ENCODE measurements at places on chromosomes 6 and 20.

- no peak for DNase-seq
Measured at GRCh38 chr20:38939686-38940085, 13.5 kb downstream of the FAM83D start.

DNA sequence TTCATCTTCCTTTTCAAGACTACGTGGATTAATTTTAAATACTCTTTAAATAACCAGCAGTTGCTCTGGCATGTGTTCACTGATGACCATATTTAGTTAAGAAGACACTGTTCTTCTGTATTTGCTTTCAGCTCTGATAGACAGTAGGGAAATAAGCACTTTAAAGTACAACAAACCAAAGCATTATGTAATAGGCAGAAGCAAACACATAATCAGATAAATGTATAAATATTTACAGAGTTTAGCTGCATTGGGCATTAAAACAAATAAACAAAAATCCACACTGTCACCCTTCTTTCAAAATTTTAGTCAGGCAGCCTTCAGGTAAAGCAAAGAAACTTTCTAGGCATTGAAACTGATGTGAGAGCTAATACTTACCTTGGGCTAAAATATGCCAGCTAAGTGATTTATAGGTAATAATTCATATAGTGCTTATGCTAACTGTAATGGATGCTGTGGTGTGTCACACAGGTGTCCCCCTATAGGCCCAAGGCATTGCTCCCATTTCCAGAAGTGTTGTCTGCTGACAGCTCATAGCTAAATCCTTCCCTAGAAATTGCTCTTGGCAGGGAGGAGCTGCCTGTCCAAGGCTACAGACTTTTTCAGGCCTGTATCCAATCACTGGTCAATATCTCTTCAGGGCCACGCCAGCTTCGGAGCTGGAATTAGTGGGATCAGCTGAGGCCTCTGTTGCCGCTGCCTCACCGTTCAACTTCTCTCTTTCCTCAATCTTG lies 111.5 kb upstream of the CITED2 start:
- no peak for DNase-seq

GRCh38 chr20:24208652-24209051 lies 220.1 kb upstream of the GGTLC1 start:
- DNase-seq = no peak

DNA sequence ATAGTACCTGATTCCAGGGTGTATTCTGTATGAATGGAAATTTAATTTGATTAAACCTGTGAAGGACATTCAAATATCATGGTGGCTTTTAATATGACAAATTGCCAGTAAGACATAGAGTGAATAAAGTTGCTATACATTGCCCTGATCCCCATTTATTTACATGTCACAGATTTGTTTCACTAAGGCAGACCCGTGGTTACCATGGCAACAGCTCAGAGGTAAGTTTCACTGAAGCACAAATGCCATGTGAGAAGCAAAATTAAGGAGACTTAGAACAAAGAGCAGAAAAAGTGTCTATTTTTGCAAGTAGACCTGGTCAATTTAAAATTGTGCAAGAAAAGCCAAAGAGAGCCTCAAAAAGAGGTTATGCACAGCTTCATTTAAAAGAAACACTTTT lies 63.7 kb downstream of the PXDC1 start:
- DNase-seq = no peak

GRCh38 chr6:129701721-129702455 lies 8.1 kb downstream of the ARHGAP18 start:
- no peak for DNase-seq

- no peak for DNase-seq
Measured at GRCh38 chr6:67935976-67936477, 699.1 kb upstream of the ADGRB3 start.

- no peak for DNase-seq
Measured at GRCh38 chr6:98487612-98488011, 346.8 kb upstream of the POU3F2 start.

DNA sequence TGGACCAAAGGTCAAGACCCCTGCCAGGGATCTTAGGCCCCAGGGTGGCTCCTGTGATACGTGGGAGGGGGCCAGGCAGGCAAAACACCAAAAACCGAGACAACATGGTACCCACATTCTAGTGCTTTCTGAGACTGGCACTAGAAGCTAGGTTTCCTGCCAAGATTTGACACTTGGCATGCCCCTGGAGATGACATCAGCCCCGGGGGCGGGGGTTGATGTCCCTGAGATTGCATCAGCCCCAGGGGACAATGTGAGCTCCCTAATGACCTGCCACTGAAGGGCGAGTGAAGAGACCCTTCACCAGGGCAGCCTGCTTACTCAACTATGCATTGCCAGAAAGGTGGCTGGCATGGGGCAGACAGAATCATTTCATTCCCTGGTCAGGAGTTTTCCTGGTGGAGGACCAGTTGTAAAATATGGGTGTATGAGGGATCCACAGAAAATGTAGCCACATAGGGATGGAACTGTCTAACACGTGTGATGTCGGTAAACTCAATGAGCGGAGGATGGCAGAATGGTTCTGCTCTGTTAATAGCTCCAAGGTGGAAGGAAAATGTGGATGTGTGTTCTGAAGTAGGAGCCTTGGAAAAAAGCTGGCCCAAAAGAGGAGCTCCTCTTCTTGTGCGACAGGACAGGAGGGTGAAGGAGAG lies 219.7 kb downstream of the UNC5CL start:
- no peak for DNase-seq

DNA sequence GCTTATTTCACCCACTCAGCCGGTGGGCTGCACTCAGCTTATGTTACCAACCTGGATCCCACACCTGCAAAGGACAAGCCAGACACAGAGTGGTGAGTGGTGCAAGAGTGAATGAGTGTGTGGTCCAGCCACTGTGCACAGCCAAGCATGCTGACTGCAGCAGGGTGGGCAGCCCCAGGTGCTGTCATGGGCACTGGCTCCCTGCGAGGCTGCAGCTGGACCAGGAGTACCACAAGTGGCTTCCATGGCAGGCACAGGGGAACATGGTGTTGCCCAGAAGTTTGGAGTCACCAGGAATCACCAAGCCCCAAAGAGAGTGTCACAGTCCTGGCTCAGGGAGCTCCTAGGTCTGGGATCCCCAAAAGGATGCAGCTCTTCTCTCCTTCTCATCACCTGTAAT lies 1093.4 kb downstream of the KHDRBS2 start:
- no peak for DNase-seq

DNA sequence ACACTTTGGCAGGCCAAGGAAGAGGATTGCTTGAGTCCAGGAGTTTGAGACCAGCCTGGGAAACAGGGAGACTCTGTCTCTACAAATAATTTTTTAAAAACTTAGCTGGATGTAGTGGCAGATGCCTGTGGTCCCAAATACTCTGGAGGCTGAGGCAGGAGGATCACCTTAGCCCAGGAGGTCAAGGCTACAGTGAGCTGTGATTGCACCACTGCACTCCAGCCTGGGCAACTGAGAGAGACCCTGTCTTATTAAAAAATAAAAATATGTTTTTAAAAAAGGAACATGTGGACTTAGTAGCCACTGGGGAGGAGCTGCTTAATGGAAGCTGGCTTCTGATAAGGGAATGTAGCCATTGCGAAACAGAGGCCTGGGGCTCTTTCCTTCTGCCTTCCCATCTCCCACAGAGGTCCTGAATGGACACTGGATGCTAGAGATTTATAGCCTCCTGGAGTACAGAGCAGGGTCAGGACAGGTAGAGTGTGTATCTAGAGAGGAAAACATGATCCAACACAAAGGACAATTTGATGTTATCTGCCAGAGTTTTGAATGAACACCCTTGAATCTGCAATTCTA lies 21.7 kb upstream of the GMNN start:
- no peak for DNase-seq

- no peak for DNase-seq
Measured at GRCh38 chr6:151243481-151243880, 3.7 kb downstream of the AKAP12 start.

GRCh38 chr6:137879885-137880745 lies 13.1 kb downstream of the TNFAIP3 start:
- DNase-seq = no peak

DNA sequence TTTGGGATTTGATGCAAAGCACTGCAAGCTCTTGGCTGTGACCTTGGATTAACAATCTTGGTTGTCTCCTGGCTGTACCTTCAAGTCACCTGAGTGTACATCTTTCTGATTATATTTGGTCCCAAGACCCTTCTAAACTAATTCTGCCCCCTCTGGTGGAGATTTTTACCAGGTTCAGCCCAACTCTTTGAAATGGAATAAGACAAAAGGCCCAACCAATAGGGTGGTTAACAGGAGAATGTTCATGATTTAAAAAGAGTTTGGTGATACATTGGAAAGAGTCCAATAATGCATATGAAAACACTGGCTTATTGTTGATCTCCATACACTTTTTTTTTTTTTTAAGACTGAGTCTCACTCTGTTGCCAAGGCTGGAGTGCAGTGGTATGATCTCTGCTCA lies 77.5 kb upstream of the CD83 start:
- no peak for DNase-seq

DNA sequence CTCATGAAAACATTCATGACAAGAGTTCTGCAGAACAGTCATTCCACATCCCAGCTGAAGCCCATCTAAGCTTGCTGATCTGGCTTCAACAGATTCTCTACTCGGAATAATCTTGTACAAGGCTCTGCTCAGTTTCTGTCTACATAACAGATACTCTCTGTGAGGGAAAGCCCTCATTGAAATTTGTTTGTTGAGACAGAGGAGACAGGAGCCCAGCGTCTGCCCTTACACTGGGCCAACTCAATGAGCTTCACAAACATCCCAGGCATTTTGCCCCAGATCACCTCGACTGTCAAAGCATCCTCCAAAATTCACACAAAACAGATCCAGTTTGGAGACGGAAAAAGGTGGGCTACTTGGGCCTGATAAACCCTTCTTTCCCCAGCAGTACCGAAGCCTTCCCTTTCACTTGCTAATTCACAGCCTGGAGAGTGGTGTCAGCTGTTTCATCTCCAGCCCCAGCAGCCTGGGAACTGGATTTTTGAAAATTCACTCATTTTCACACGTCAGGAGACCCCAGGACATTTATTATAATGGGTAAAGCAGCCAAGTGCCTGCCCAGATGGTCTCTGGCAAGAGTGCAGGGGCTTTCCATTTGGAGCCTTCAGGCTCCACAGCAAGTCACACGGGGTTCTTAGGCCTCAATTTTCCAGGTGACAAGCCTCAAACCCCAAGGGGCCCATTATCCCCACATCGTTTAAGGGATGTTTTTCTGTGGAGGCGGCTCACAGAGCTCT lies 7.3 kb downstream of the CCDC167 start:
- peak; percentile 57 for DNase-seq

- no peak for DNase-seq
Measured at GRCh38 chr6:158567871-158568401, 8.0 kb downstream of the TMEM181 start.

DNA sequence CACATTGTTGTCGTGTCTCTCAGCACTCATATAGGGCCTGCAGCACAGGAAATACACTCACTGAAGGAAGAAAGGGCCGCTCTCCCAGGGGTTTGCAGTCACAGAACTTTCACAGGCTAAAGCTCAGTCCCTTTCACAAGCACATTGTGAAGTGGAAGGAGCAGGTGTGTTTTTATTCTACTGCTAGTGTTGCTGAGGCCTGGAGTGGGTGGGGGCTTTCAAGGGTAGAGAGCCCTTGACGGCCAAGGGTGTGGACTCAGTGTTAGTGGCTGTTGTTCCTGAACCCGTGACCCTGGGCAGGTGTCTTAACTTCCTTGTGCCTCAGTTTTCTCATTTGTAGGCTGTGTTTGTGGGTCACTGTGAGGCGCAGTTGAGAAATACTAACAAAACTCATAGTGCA lies 66.2 kb upstream of the SLC22A1 start:
- no peak for DNase-seq

DNA sequence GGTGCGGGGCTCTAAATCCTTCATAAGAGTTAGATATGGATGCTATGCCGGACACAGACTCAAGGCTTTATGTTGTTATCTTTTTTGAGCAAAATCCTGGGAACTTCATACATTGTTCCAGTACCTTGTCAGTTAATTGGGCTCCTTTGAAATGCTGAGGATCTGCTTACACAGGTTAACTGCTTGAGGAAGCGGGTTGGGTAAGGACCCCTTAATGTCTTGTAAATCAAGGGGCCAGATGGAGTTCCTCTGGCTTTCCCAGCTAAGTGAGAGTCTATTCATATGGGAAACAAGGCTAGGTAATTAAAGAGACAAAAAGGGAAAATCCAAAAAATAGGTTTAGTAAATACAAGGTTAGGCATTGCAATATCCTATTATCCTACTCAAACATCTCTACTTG lies 141.5 kb downstream of the OR2B2 start:
- DNase-seq = no peak

- DNase-seq = no peak
Measured at GRCh38 chr6:37396571-37397180, 36.3 kb upstream of the CMTR1 start.

GRCh38 chr20:56032251-56032650 lies 26.9 kb upstream of the CBLN4 start:
- DNase-seq = no peak

DNA sequence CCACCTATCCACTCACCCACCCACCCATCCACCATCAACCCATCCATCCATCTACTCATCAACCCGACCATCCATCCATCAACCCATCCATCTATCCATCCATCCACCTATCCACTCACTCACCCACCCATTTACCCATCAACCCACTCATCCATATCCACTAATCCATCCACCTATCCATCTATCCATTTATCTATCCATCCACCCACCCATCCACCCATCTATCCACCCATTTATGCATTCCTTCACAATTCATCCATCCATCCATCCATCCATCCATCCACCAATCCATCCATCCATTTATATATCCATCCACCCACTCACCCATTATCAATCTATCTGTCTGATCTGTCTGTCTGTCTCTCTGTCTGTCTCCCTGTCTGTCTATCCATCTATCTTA lies 14.1 kb downstream of the BPIFB4 start:
- no peak for DNase-seq

GRCh38 chr6:113829696-113830045 lies 27.5 kb upstream of the MARCKS start:
- DNase-seq = no peak

DNA sequence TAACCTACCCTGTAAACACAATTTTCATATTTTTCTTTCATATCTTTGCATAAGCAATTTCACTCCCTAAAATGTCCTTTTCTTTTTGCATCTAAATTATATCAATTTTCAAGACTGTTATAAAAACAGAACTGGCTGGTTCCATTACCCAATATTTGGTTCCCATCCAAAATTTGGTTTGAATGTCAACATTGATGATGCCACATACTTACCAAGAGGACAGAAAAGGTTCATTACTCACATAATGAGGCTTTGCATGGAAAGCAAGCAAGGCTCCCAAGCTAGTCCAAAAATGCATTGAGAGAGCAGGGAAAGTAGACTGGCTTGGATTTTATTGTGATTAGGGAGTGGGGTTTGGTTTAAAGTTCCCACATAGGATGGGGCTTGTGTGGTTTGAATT lies 144.4 kb upstream of the AKIRIN2 start:
- DNase-seq = no peak

DNA sequence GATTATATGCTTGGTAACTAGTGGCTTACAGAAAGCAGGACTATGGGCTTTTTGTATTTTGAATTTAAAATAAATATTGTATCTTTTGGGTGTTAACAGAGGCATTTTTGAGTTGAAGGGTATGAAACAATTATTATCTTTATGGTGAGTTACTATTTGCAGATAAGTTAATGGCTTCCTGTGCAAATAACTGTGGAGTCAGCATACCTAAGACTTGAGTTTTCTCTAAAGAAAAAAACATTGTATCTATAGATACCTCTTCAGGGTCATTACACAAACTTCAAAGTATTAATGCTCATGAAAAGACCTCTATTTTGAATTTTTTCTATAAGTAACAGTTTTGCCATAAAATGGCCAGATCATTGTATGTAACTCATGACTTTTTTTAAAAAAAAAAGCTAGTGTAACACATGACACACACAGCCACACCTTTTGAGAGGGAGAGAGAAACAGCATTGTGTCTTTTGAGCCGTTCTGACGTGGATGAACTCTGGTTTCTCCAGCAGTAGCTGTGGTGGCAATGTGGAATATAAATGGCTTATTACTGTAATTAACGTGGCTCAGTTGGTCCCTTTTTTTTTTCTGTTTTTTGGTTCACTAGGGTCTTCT lies 36.3 kb downstream of the PLEKHG1 start:
- no peak for DNase-seq

All from NCI-H2081 (cell line).